AG08396 (cell line): ENCODE measurements at places on chromosomes 1 and 21.

DNA sequence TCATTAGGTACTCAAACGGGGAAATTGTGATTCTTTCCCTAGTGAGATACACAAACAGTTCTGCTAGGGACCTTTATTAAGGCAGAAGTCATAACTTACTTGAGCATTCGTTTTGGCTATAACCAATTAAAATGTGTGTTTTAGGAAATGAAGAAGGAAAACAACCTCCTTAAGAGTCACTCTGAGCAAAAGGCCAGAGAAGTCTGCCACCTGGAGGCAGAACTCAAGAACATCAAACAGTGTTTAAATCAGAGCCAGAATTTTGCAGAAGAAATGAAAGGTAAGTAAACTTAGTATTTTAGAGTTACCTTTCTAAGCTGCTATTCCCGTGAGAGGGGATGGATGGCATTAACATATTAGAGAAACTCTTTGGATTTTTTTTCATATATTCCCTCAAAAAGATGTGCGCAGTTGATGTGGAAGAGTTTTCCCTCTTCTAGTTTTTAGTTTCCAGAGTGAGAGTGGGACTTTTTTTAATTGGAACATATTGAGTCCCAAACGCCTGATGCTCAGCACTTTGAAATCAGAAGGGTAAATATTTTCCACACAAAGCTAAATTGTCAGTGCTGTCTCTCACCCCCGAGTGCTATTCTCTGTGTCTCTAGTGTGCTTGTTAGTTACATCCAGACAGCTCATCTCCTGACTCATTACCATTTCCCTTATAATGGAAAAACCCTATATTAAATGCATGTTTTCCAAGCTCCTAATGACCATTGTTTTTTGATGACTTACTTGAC lies 34.9 kb downstream of the CENPF start:
- peak; percentile 44 for DNase-seq

GRCh38 chr1:212044851-212045250 lies 9.3 kb downstream of the DTL start:
- no peak for DNase-seq

DNA sequence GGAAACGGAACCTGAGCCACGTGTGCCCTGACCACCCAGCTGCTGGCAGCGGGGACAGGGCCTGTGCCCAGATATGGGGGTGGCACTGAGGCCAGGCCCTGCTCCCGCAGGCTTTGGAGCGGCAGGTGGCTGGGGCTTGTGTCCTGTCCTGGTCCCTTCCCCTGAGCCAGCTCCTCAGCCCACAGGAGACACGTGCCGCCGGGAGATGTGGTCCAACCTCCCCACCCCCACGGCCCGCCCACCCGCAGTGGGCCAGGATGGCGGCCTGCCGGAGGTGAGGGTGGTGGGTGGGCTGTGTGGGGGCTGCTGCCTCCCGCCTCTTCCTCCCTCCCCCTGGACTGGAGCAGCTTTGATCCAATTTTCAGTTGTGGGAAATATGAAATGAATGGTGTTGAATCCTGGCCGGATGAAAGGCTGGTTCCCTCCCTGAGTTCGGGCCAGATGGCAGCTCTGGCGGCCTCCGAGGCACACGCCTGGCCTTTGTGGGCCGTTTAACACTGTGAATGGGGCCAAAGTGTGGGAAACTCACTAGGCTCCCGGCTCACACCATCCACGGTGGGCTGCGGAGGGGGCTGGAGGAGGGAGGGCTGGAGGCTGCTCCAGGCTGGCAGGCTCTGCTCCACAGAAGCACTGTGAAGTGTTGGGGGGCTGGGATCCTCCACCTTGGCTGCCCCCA lies 2.6 kb upstream of the HES5 start:
- DNase-seq = no peak

DNA sequence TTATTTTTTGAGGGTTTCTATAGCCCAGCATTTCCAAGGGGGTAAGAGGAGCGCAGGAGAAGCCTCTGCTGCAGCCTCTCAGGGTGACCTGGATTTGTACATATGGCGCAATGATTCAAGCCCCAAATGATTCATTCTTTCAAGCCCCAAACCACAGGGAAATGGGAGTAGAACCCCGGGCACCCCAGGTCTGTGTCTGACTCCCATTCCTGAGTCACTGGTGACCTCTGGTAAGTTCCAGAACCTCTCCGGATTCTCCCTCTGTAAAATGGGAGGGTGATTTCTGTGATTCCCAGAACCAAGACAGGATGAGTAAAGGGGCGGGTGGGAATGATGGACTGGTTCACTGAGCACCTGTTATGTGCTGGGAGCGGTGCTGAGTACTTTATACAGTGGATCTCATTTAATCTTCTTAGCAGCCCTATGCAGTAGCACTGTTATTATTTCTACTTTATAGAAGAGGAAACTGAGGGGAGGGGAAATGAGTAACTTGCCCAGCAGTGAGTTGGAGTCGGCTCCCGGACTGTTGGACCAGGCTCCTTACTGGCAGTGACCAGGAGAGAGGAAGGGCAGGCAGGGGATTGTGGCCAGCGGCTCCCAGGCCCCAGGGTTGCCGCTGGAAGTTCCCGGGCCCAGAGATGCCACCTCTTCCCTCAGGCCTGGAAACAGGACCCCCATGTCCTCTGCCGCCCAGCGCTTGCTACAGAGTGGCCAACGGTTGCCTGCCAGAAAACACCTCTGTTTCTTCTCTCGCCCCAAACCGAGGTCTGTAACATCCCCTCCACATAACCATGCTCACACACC lies 20.3 kb upstream of the SLC26A9 start:
- peak; percentile 37 for DNase-seq

DNA sequence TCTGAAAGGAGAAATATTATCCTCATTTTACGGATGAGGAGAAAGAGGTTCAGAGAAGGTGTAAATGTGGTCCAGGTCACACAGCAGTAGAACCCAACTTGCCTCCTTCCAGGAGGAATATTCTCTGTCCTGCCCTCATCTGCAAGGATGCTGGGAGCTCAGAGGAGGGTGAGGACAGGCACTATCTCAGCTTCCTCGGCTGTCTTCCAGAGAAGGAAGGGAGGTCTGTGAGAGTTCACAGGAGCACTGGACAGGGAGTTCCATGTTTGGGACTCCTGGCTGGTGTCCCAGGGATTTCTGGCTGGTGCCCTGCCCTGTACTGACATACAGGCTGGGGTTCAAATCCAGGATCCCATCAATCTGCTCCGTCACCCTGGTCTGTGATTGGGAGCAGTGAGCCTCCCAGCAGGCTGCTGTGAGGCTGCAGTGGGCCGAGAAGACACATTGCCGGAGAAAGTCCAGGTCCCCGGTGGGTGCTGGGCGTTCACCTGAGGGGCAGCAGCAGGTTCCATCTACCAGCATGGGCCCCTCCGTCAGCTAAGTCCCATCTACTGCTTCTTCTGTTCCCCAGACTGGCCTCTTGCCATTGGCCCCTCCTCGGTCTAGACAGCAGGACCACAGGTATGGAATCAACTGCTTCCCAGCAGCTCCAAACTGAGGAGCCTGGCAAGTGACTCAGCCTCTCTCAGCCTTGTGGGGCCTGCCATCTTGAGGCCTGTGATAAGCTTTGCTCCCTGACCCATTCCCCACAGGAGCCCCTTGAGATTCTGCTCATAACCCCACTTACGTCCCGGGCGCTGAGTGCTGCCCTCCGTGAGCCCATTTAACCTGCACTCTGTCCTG lies 8.5 kb upstream of the BSND start:
- DNase-seq = no peak

- DNase-seq = no peak
Observed at GRCh38 chr1:111745675-111746613, 6.7 kb upstream of the INKA2 start.

GRCh38 chr1:24990779-24991641 lies 60.9 kb upstream of the RUNX3 start:
- DNase-seq = no peak

DNA sequence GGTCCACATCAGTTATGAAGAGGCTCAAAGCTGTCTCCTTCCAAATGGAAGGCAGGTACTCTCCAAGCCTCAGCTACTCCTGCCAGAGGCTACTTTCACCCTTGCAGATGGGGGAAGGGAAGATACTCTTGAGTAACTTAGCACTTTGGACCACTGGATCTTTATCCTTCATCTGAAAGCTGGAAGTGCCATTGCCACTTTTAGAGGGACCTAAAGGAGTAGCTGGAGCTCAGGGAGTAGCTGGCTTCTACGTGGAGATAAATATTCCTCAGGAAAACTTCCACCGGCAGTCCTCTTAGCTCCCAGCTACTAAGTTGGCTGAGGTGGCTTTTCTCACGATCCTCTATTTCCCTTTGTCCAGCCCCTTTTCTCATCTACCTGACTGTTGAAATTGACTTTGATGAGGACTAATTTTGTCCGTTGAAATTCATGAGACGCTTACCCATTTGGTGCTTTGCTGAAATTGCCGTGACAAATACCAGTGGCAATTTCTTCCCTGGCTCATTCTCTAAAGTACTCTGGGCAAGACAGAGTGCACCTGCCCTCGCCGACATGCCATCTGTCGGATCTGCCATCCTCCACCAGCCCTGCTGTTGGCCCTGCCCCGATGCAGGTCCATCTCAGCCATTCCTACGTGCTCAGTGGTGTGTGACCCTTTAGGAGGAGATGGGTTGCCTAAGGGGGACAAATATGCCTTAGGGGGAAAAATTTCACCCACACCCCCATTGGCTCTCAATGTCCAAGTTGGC lies 13.6 kb downstream of the IGSF21 start:
- no peak for DNase-seq

DNA sequence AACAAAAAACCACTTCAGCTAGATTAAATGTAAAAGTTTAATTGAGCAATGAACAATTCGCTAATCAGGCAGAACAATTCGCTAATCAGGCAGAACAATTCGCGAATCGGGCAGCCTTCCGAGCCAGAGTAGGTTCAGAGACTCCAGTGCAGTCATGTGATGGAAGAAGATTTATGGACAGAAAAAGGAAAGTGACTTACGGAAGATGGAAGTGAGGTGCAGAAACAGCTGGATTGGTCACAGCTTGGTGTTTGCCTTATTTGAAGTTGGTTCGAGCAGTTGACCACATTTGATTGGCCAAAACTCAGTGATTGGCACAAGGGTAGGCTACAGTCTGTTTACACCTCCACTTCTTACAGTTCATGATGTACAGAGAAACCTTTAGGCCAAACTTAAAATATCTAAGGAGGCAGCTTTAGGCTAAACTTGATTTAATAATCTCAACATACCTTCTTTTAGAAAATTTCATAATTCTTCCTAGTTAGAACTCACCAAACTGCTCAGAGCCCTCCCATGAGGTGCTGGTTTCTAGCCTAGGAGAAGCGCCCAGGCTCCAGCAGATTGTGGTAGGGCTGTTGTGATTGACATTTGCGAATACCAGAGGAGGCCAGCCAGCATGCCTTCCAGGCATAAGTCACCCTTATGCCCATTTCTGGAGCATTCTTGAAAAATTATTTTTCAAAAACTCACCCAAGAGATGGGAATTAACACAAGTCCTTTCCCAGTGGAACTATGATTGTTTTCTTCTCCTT lies 22.8 kb upstream of the KCNC4 start:
- peak; percentile 49 for DNase-seq

GRCh38 chr21:38365521-38365920 lies 108.7 kb downstream of the KCNJ15 start:
- no peak for DNase-seq

GRCh38 chr1:27152004-27152828 lies 2.7 kb downstream of the SLC9A1 start:
- no peak for DNase-seq

DNA sequence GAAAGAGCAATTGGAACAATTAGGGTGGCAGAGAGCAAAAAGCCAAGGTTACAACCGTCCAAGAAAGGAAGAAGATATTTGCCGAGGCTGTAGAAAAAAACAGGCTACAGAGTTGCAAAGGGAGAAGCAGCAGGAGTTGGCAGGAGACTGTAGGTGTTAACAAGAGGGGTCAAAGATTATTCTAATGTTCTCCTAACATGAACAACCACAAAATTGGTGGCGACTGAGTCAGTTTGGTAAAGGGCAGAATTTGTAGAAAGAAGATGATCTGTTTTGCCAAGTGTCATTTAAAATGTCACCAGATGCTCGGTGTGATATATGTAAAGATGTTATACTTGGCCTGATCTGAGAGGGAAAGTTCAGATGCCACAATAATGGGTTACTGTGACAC lies 401 bp upstream of the PRUNE1 start:
- no peak for DNase-seq

DNA sequence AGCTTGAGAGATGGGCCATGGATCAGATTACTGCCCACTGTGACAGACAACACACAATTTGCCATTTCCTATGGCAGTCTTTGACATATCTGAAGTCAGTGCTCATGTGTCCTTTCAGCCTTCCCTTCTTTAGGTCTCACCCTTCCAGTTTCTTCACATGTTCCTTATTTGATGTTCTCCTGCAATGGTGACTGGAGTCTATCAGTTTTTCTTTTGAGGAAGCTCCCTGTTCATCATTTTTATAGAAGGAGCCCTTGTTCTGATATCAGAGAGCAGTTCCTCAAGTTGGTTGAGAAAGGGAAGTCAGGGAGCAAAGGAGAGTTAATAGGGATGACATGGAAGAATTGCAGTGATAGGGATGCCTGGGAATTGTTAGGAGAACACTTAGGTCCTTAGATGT lies 42.2 kb downstream of the DISC1 start:
- no peak for DNase-seq

DNA sequence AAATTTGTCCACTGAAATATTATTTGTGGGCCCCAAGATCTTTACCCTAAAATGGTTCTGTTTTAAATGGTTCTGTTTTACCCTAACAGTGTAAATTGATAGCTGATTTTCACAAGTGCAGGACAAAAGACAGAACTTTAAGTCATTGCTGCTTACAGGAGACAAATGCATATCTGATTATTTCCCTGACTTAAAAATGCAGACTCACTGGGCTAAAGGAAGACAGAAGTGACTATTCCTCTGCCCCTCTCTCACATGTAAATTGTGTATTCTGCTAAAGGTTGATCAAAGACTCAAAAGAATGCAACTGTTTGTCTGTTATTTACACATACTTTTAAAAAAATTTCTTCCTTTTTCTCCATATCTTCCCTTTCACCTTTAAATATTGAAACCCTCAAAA lies 12.7 kb downstream of the FCRL5 start:
- DNase-seq = no peak

DNA sequence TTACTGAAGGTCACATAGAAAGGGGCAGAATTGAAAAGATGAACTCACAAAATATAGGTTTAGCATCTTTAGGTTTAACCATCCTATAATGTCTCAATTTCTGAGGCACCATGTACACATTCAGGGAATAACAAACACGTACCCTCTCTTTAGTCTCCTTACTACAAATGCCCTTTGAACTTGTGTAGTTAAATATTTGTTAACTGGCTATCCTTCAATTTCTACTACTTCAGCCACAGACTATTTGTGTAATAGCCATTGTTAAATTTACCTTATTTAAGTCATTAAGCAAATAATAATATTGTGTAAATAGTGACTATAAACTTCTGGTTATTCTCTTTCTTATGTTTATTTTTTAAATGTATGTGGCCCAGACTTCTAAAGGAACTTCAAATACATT lies 600.5 kb downstream of the KCNT2 start:
- DNase-seq = no peak

DNA sequence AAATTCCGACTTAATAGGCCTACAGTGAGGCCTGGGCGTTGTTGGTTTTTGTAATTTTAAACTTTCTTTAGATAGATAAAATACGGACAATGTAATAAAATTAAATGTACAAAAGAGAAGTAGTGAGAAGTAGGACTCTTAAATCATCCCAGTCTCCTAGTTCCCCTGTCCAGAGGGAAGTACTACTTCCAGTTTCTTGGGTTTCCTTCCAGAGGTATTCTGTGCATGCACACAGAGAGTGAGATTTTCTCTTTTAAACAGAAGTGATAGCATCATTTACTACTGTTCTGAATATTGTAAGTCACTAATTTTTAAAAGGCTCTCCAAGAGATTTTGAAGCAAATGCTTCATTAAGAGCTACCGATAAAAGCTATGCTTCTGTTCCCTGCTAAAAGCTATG lies 7.2 kb upstream of the FNBP1L start:
- no peak for DNase-seq
